A375 (cell line): ENCODE measurements at places on chromosomes 12 and 14. TPM values are rescaled to one million over a fixed set of nuclear protein-coding genes. Genes with fewer than 3 reads are reported as not detected.

DPY19L2 gene
- total RNA-seq = 1.3 and 1.8 TPM in 2 replicates

SLC17A8 gene
- not detected in 2 replicates for total RNA-seq

TMPRSS12 gene
- not detected in 2 replicates for total RNA-seq

SVOP gene
- total RNA-seq = under 0.01 TPM in 1 of 2 replicates, not detected in the other

NFATC4 gene
- total RNA-seq = 8.6 and 12.2 TPM in 2 replicates

NOC4L gene
- total RNA-seq = 23.2 and 28.6 TPM in 2 replicates
